ENCODE measurements at places on chromosomes 12 and 14.

GRCh38 chr12:15984097-15984800 is 73.1 kb downstream of the DERA start:
- DNase-seq = no peak

GRCh38 chr12:129839679-129840078 is 64.1 kb downstream of the TMEM132D start:
- no peak for DNase-seq

- DNase-seq = peak; percentile 46
Measured at GRCh38 chr14:103141117-103141796, 18.0 kb downstream of the TNFAIP2 start.

DNA sequence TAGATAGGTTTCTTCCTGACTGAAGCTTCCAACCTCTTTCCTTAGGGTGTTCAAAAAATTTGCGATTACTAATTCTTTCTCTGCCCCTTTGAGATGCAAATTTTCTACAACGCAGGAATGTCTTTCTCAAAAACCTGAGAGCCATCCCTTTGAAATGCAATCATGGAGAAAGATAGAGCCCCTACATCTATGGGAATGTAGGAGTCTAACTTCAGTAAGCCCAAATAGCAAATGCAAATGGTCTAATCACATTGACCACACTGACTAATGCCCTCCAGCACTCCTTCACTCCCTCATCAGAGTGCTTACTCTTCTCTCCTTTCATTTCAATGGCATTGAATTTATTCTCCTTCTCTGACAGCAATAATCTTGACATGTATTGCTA is 107.1 kb downstream of the SLC6A15 start:
- no peak for DNase-seq

GRCh38 chr14:49619730-49620129 is 696 bp downstream of the RPL36AL start:
- DNase-seq = no peak

DNA sequence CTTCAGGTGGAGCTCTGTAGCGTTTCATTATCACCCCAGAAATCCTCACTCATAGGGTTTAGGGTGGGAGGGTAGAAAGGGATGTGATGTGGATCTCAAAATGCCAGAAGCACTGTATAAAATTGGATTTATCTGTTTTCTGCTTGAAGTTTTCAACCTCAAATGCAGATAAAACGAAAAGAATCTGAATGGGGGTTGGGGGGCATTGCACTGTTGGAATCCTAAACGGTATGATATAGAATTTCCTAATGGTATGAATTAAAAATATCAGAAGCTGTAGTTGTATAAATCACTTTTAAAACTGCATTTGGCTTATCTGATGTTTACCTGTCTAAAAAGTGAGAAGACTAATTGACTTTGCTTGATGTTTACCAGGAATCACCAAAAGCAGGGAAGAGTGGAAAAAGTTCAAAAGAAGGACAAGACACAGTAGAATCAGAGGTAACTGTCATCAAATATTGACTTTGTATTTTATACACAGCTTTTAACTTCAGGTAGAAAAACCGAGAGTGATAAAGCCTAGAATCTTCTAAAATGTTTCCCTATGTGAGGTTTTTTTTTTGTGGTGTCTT is 1.1 kb downstream of the PPP2R5C start:
- DNase-seq = no peak

DNA sequence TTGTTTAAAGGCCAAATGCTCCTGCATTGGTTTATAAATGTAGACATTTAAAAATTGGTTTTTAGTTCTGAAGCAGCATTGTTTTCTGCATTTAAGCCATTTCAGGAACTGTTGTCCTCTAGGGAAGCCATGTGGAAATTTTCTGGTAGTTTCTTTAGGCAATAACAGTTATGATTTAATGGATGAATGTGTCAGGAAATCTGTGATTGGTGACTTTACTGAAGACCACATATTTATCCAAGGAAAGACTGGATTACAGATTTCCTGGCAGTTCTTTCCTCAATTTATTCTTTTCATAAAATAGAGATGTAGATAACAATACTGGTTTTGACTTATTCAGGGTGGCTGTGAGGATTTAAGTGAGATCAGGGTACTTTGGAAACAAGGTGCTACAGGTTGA is 27.6 kb downstream of the TBC1D15 start:
- DNase-seq = no peak

DNA sequence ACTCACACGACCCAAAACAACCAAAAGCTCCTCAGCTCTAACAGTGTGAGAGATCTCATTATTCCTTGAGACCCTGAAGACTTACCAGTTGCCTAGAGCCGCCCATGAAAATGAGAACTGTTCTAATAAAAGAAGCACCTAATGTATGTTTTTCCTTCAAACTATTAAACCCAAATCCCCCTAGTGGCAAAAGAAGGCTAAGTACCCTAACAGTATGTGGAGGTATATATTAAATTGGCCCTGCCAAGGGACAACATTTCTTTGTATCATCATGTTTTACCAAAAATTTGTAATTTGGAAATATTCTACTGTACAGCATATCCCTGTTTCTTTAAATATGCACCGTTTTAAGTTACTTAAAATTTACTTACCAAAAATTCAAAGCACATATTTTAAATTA is 38.0 kb upstream of the PPFIA2 start:
- no peak for DNase-seq

GRCh38 chr12:75978677-75979076 is 52.9 kb downstream of the PHLDA1 start:
- DNase-seq = no peak

- no peak for DNase-seq
Measured at GRCh38 chr12:93790472-93791152, 113.4 kb downstream of the CRADD start.

GRCh38 chr14:59679872-59680271 is 103.3 kb upstream of the CCDC175 start:
- DNase-seq = peak; percentile 24

GRCh38 chr12:1283316-1283715 is 292.3 kb downstream of the ERC1 start:
- DNase-seq = no peak

GRCh38 chr12:47077206-47078085 is 2.0 kb upstream of the PCED1B start:
- no peak for DNase-seq

- DNase-seq = no peak
Measured at GRCh38 chr12:22310709-22311108, 23.8 kb downstream of the ST8SIA1 start.

DNA sequence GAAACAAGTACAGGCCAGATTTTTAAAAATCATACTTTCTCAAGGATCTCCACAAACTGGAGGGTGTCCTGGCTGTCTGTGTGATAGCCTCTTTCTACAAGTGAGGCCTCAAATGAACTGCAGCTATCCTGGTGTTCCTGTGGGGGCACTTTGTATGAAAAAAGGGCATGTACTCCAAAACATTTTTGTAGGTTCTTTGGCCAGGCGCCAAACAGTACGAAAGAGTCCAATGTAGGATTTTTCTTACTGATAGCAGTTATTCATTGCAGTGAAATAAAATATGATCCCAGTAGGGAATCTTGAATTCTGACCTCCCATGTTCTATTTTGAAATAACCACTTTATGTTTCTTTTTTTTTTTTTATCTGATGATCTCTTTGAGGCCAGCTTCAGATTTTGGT is 381.7 kb downstream of the PAWR start:
- DNase-seq = no peak

- no peak for DNase-seq
Measured at GRCh38 chr14:67569651-67570290, 30.3 kb downstream of the PIGH start.

DNA sequence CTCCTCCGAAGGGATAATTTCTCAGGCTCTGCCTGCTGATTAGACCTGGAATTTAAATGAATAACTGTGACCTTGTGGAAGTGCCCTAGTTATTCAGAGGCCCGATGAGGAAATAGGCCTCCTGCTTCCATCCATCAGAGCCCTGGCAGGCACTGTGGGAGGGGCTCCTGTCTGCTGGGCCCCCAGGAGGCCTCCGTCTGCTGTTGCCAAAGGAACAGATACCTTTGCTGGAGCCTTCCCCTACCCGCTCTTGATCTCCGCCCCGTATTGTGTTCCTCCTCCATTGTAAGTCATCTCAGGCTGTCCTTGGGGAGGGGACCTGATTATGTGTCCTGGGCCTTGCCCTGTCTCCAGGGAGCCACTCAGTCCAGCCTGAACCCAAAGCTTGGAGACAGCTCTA is 112.3 kb downstream of the NRXN3 start:
- peak; percentile 64 for DNase-seq

- DNase-seq = no peak
Measured at GRCh38 chr14:43855556-43855955, 651.5 kb downstream of the FSCB start.

GRCh38 chr12:89225401-89225800 is 126.9 kb downstream of the DUSP6 start:
- DNase-seq = peak; percentile 25

- DNase-seq = no peak
Measured at GRCh38 chr14:79037106-79037505, 866.9 kb downstream of the NRXN3 start.

DNA sequence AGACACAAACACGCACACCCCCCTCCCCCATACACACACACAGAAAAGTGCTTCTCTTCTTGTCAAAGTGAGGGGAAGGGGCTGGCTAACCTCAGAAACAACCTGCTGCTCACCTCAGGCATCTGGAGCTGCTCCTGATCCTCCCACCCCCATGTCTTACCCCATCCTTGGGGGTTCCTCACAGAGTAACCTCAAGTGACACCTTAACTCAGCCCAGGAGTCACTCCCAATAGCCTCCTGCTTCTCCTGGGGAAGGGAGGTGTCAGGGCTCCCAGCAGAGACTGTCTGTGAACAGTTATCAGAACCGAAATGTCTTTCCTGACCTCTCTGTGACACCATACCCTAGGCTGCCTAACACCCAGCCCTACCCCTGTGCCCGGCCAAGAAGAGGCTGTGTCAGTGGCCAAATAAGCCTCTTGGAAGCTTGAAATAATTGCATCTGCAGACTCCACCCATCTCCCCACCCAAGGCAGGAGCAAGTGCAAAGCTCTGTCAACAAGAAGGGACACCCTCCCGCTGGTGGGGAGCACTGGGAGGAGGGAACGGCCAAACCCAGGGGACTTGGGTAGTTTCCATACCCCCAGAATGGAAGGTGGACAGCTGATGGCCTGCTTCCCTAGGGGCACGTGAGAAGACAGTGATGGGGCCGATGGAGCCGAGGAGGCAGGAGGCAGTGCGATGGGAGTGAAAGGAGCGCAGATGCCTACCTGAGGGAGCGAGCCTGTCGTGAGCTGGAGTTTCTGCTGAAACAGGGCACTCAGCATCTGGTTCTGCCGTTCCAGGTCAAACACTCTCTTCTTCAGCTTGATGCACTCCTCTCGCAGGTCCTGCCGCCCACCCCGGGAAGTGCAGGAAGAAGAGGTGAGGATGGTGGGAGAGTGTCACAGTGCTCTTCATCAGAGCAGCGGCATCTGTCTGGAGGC is 26.8 kb downstream of the NCKAP5L start:
- no peak for DNase-seq

- DNase-seq = no peak
Measured at GRCh38 chr14:77682158-77682553, 25.7 kb downstream of the ALKBH1 start.

DNA sequence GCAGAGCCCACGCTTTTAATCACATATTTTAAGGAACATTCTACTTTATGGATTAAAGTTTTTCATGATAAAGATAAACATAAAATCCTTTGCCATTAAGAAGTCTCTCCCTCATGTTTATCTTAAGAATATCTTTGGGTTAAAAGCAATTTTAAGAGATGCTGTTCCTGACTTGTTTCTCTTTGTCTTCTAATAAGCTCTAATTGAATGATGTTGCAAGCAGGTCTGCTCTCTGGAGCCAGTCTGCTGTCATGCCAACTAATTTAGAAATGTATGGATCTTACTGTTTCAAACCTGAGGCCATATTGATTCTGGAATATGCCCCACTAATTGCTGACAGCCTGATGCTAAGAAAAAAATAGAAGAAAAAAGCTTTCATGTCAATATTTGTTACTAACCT is 173.6 kb downstream of the TTC8 start:
- DNase-seq = no peak

- no peak for DNase-seq
Measured at GRCh38 chr12:57343703-57344378, 87.0 kb downstream of the R3HDM2 start.

- DNase-seq = no peak
Measured at GRCh38 chr14:43135877-43136411, 1371.1 kb downstream of the FSCB start.

DNA sequence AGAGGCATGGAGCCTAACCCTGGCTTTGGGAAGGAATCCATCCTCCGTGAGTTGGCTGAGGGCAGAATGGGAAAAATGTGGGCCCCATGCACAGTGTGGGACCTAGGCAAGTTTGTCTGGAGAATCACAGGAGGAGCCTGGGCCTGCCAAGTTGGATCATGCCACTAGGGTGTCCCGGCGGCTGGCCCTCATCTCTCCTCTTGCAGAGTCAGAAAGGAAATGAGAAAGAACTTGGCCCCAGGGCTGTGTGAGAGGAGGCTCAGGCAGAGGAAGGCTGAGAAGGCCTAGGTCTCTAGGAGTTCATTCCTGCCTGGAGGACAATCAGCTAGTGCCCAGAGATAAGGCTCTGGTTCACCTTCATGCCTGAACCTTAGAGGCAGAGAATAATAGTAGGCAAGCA is 2.5 kb upstream of the ESRRB start:
- DNase-seq = no peak

DNA sequence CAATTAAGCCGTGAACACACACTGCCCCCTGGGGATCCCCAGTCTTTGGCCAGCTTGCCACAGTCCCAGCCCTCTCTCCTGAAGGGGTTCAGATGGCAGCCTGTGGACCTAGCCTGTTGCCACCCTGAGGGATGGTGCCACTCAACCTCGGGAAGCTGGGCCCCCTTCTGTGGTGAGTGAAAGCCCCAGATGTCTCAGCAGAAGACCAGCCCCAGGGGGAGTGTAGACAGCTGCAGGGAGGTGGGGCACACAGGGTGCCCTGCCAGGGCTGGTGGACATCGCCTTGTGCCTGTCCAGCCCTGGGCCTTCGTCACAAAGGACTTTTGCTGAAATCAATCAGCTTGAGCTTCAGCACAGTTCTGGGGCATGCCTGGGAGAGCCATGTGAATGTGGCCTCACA is 32.4 kb downstream of the C14orf132 start:
- no peak for DNase-seq

- no peak for DNase-seq
Measured at GRCh38 chr12:51798501-51798900, 50.0 kb downstream of the FIGNL2 start.

- no peak for DNase-seq
Measured at GRCh38 chr12:124694846-124695497, 127.6 kb upstream of the NCOR2 start.

DNA sequence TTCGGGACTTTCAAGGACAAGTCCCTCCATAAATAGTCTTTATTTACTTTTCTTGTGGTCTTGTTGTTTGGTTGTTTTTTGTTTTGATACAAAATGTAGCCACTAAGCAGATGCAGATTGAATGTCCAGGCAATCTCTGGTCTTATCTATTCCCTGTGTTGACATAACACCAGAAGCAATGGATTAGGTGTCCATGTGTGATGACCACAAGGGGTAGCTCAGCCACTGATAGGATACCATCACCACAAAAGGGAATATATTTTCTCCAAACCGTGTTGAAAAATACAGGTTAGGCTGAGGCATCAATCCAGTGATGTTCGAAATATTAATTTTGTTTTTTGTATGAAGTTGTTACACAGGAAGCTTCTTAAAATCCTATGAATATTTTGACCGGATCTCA is 196.3 kb downstream of the EPS8 start:
- DNase-seq = no peak

GRCh38 chr12:84843593-84844144 is 68.9 kb downstream of the SLC6A15 start:
- DNase-seq = no peak

Measured in NCI-H187 treated with DMSO at 0.1 percent for 48 hours (cell line).